Hypothalamus (tissue), 51 donors: ENCODE measurements at places on chromosomes 5 and 9.

DNA sequence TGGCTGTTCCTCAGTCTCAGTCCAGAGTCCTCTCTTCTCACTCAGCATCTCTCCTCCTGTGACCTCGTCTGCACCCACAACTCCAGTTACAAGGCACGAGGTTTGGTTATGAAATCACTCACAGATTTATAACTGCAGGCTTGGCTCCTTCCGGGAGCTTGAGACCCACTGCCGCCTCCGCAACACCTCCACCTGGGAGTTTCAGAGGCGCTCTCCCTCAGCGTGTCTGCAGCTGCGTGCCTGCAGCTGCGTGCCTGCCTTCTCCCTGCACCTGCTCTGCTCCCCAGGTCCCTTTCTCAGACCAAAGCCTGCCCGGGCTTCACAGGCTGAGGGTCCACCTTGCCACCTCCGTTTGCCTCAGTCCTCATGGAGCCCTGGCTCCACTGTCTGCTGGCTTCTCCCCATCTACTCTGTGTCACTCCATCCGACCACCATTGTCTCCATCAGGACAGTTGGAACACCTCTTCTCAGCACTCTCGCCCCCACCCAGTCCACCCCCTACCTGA lies 51.5 kb downstream of the HRH2 start:
- DNase-seq: no peak

- no peak for DNase-seq
These were observed 13.5 kb downstream of the RLN1 start for GRCh38 chr9:5326187-5326586.

- no peak for DNase-seq
These were observed 711 bp downstream of the PGGT1B start for GRCh38 chr5:115262011-115262320.

- no peak for DNase-seq
These were observed 22.1 kb downstream of the ITGA2 start for GRCh38 chr5:53011233-53011632.

- DNase-seq: no peak
These were observed 26.4 kb downstream of the PTPN3 start for GRCh38 chr9:109471475-109472393.

DNA sequence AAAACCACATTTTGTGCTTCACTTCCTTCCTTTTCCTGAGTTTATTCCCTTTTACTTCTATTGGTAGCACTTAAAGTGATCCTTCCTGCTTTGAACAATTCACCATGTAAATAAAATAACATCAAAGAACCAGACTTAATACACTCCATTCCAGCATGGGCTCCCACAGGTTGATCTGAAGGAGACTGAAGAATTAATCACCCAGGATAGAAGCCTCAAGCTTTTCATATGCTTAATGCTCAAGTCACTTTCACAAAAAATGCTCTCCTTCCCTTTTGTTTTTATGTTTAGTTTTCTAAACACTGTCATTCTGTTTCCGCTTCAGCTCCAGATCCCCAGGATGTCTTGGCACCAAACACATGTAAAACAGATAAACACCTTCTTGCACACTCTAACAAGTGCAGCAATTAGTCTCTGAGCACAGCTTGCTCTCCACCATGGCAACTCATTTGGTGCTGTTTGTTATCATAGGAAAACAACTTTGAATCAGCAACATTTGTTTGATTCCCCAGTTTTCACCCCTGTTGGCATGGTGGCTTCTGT lies 37.0 kb downstream of the DMRTA1 start:
- DNase-seq: no peak
